ENCODE measurements at places on chromosomes 2 and 18.
A peak's percentile ranks its signal among the peaks of the same experiment; 100 is the strongest.

DNA sequence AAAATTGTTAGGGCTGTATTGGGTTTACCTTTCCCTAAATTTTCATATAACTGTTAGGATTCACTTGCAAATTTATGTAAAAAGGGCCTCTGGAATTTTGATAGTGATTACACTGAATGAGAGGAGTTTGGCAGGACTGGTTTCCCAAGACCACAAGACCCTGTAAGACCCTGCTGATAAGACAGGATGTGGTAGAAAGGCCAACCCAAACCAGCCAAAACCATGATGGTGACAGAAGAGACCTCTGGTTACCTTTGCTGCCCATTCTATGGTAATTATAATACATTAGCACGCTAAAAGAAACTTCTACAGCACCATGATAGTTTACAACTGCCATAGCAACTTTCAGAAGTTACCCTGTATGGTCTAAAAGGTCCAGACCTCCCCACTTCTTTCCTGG is 8.3 kb upstream of the CASP10 start:
- DNase-seq: no peak

GRCh38 chr2:121819846-121820245 is 64.4 kb downstream of the TSN start:
- no peak for DNase-seq

DNA sequence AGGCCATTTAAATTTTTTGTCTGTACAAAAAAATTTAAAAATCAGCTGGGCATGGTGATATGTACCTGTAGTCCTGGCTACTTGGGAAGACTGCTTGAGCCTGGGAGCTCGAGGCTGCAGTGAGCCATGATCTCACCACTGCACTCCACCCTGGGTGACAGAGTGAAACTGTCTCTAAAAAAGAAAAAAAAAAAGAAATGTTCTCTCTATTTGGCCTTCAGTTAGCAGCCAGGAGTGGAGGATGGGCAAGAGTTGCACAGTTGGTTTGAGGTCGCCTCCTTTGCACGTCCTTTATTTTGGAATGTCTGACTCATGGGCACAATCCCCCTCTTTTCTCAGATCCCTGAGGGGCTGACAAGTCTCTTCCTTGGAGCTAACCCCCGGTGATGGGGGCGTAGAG is 26.3 kb downstream of the ITM2C start:
- no peak for DNase-seq

- DNase-seq: peak; percentile 23
Measured at GRCh38 chr18:50982802-50983179, 15.0 kb downstream of the ELAC1 start.

GRCh38 chr2:178452870-178453269 is 1.7 kb downstream of the PJVK start:
- no peak for DNase-seq

- peak; percentile 38 for DNase-seq
Measured at GRCh38 chr2:73053316-73054114, 18.0 kb downstream of the SFXN5 start.

DNA sequence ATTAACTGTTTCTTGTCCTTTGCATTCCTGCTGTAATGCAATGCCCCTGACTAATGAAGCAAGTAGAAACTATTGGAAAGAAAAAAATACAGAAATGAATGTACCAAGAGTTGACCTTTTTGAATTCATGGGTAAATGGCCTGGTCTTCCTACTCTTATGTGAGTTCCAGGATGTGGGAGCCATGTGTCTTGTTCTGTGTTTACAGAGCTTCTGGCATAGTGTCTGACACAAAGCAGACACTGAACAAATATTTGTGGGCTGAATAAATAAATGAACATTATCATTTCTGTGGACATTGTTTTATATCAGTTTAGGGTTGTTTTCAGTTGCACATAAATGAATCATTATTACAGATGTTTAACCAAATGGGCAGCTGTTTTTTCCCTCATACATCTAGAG is 155.5 kb downstream of the CD8B2 start:
- no peak for DNase-seq

- no peak for DNase-seq
Measured at GRCh38 chr18:30485078-30485477, 557.5 kb downstream of the DSC3 start.

GRCh38 chr2:65046633-65047407 is 9.4 kb upstream of the CEP68 start:
- no peak for DNase-seq
